ENCODE measurements at places on chromosomes 5 and 9.

GRCh38 chr5:140969880-140970279, 3.6 kb downstream of the PCDHAC2 start:
- no peak for DNase-seq

GRCh38 chr5:32074401-32074800, 99.7 kb downstream of the GOLPH3 start:
- DNase-seq = no peak

- no peak for DNase-seq
Observed at GRCh38 chr9:136771907-136772415, 7.6 kb upstream of the LCN15 start.

- DNase-seq = no peak
Observed at GRCh38 chr9:133484671-133485437, 6.0 kb upstream of the SLC2A6 start.

DNA sequence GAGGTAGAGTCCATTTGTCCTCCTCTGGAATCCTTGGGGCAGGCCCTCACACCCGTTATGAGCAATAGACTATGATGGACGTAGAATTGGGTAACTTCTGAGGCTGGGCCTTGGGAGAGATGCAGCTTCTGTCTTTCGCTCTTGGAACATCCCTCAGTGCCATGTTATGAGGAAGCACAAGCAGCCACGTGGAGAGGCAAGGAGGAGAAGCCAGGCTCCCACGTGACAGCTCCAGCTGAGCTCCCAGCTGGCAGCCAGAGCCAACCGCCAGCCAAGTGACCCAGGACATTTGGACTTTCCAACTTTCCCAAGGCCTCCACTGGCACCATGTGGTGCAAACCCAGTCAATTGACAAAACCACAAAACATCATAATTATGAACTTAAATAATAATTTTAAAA, 43.0 kb upstream of the BOD1 start:
- no peak for DNase-seq

GRCh38 chr5:35926389-35927051, 11.9 kb downstream of the CAPSL start:
- DNase-seq = peak; percentile 71

- DNase-seq = no peak
Observed at GRCh38 chr5:161549106-161549505, 2.6 kb upstream of the GABRB2 start.

GRCh38 chr5:36096486-36096885, 29.8 kb upstream of the UGT3A2 start:
- DNase-seq = no peak

- DNase-seq = no peak
Observed at GRCh38 chr9:93088656-93089015, 7.4 kb upstream of the CARD19 start.

DNA sequence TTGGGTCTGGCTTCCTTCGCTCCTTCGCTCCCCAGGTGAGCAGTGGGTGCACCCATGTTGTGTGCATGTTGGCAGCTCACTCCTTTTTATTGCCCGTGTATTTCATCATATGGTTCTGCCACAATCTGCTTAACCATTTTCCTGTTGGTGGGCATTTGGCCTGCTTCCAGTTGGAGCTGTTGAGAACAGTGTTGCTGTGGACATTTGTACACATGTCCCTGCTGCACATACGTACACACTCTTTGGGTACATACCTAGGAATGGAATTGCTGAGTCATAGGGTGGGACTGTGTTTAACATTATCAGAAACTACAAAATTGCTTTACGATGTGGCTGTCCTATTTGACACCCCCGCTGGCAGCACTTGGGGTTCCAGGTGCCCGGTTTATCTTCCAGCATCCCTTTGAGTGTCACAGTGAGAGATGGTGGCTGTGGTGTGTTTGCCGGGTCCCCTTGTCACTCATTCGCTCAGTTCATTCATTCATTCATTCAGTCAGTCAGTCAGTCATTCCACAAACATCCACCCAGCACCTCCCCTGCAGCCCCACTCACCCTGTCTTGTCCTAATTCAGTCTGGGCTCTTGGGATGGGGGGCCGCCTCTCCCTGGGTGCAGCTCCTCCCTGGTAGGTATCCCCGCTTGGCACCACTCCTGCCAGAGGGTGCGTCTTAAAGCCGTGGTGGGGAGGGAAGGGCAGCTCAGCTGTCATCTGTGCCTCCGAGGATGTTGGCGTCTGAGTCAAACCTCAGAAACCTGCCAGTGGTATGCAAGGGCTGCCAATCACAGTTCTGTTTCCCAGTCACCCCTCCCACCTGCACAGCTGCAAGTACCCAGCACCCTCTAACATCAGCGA, 7.9 kb upstream of the FIBCD1 start:
- DNase-seq = peak; percentile 38

GRCh38 chr5:142425286-142426065, 100.7 kb upstream of the SPRY4 start:
- DNase-seq = no peak

DNA sequence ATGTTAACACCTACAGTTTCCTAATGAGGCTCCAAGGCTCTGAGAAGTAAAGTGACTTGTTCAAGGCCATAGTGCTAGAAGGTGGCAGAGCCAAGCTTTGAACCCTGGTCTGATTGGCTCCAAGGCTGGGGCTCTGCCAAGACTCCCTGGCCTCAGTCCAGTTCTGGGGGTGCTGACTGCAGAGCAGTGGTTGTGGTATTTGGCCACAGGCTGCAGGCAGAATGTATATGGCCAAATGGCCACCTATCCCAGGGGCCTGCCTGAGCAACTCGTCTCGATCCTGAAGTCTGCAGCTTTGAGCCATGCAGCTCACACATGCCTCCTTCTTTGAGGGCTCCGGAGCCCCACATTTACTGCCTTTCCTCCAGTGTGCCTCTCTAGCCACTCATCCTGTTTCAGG, 9.7 kb upstream of the NEK6 start:
- DNase-seq = peak; percentile 11

DNA sequence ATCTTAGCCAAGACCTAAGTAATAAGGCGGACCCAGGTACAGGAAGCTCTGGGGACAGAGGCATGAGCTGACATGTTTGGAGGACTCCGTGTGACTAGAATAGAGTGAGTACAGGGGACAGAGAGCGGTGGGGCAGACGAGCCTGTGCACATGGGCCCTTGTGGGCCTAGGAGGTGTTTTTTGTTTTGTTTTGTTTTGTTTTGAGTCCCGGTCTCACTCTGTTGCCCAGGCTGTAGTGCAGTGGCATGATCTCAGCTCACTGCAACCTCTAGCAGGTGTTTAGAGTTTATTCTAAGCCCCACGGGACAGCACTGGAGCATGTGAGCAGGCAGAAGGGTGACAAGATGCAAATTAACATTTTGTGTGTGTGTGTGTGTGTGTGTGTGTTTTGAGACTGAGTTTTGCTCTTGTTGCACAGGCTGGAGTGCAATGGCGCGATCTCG, 3.1 kb upstream of the EEIG1 start:
- DNase-seq = no peak

DNA sequence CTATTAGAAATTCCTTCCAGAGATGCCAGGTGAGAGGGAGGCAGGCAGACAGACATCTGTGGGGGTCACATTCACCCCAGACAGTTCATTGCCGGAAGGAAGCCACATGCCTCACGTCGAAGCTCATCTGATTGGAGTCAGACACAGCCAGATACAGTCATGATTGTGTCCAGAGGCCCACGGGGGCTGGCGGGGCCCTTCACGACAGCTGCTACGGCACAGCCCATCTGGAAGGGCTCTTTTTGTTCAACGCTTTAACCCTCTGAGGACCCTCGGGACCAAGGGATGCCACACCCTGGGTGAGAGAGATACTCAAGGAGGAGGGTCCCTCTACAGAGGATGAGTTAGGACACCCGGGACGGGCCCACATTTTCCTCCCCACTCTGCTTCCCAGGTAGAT, 31.9 kb upstream of the GABRP start:
- no peak for DNase-seq

DNA sequence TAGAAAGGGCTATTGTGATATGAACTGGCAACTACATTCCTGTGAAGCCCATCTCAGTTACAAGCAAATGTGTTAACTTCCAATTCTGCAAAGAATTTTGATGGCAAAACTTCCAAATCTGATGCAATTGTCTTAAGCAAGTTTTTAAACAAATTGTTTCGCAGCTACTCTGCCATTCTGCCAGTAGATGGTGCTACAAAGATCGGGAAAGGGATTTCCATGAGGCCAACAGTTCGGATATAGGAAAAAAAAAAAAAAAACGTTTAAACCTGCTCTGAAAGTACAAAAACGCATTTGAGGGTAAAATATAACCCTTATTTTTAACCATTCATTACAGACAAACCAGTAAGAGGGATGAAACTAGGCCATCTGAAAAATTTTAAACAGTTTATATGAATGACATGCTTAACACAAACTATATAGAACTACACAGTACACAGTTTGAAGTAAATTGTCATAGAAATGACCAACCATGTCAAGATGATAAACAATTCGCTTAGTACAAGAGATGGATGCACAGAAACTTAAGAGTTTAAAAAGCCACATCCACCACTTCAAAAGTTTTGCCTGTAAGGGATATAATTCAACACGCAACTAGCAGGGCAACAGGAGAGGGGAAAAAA, 2.2 kb downstream of the HNRNPA0 start:
- DNase-seq = no peak

DNA sequence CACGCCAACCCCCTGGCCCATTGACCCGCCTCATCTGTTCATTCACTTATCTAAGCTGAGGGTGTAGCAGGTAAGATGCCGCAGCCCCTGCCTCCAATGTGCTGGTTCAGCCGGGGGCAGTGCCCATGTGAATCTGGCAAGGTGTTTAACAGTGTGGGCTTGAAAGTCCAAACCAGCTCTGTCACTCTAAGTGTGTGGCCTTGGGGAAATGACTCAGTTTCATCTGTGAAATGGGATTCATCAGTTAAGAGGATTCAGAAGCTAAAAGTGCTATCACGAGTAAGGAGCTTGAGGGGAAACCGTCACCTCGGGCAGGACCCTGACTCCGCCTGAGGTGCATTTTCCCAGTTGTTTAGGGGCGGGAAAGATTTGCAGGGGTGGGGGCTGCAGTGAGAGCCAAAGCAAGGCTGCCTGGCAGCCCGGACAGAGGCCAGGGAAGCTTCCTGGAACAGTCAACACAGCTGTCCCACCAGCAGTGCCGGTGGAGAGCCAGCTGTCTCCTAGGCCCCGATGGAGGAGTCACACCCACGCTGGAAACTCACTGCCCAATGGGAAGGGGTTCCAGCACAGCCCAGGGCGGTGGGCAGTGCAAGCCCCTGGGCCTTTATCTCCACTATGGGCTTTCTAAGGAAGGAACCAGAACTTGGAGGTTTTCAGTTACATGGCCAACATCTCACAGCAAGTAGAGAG, 9.7 kb upstream of the URM1 start:
- DNase-seq = peak; percentile 56

Data from NCI-H2081 (cell line).